Gastroesophageal sphincter (tissue), 4 donors: ENCODE measurements at places on chromosomes 1 and 21. TPM values are rescaled to one million over a fixed set of nuclear protein-coding genes. Genes with fewer than 3 reads are reported as not detected.
A peak's percentile ranks its signal among the peaks of the same experiment; 100 is the strongest.

- ATAC-seq, result no peak
Observed at GRCh38 chr1:213135572-213135971, 84.5 kb downstream of the RPS6KC1 start.

The TCHHL1 gene
- total RNA-seq, result not detected

The UBXN10 gene
- total RNA-seq, result 18.2 TPM

- no peak for ATAC-seq
Observed at GRCh38 chr1:109772658-109773202, 9.0 kb upstream of the EPS8L3 start.

DNA sequence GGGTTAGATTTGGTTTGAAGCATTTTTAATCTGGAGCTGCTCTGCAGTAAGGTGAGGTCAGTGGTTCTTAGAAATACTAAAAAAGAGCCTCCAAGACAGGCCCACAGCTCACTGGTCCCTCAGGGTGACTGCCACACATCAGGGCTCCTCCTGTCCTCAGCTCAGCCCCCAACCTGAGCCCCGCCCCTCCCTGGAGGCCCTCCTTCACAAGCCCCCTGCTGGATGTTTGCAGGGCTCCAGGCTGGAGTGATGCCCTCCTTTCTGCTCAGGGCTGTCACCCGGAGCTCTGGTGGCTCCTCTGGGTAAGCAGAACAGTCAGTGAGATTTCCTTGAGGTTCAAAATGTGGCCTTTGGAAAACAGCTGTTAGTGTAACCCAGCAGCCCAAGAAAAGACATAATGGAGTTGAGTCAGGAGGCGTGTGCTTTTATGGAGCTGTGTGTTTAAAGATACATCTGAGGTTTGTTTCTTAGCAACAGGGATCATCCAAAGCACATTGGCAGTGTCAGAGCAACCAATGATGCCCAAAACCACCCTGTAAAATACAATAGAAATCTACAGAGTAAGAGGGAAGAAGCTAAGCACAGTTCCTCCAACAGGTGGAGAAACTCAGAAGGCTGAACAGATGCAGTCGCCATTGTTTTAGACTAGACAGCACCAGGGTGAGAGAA is 21.4 kb downstream of the STUM start:
- ATAC-seq, result no peak

The PLA2G2C gene
- total RNA-seq, result not detected

GRCh38 chr21:39047046-39047445 is 136.2 kb downstream of the PSMG1 start:
- no peak for ATAC-seq

- ATAC-seq, result peak; percentile 90
Observed at GRCh38 chr1:91712981-91713841, 172.7 kb downstream of the TGFBR3 start.

The SPOCD1 gene
- total RNA-seq, result 1.3 TPM

The DDAH1 gene
- 72.8 TPM for total RNA-seq

DNA sequence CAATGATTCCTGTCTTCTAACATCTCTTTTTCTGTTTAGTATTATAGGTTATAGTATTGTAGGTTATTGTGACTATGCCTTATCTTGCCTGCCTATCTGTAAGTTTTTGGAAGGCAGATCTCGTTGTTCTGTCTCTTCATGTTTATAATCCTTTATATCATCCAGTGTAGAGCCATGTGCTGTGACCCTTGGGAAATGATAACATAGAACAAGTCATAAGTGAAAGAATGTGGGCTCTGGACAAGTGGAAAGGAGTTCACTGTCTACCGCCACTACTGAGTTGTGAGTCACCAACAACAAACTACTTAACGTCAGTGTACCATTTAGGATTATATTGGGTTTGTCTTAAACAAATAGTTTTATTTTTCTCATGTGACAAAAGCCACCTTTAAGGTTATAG is 139.3 kb downstream of the LYPLAL1 start:
- ATAC-seq, result no peak

- ATAC-seq, result no peak
Observed at GRCh38 chr1:216881695-216882094, 158.5 kb upstream of the ESRRG start.

The HNRNPU gene
- 367 TPM for total RNA-seq
